Activated CD8-positive, alpha-beta memory T cell treated with anti-CD3 and anti-CD28 coated beads for 48 hours (primary cell): ENCODE measurements at places on chromosomes 6 and 20.

GRCh38 chr6:45556828-45557227 lies 179.1 kb upstream of the SUPT3H start:
- no peak for DNase-seq

- DNase-seq: no peak
These were observed 36.4 kb downstream of the SPATA2 start for GRCh38 chr20:49878977-49879376.

DNA sequence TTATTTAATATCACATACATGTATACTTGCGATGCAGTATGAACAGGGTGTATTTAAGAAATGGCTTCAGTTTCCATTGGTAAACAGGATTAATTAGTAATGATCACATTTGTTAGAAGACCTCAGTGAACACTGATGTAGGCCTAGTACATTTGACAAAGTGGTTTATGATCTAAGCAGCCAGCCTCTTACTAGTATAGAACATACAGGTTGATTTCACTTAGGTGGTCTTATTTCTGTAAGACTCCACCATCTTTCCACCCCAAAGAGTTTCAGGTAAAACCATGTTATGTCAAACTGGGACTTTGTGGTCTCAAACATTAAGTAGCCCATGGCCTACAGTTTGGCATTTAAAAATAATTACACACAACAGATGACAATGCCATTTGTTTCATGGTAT lies 20.2 kb upstream of the MRPS10 start:
- DNase-seq: no peak

DNA sequence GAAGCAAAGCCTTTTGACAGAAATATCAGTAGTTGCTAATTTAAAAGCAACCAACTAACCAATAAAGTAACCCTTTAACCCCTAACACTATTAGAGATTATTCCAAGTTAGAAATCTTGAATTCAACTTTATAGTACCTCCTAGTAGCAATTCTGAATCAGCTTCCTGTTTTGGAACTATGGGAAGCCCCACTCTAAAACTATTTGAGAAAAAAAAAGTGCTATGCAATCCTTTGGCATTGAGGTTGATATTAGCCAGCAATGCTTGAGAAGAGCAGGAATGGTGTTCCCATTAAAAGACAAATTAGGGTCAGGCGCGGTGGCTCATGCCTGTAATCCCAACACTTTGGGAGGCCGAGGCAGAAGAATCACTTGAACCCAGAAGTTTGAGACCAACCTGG lies 306.2 kb upstream of the ZFP64 start:
- DNase-seq: no peak

DNA sequence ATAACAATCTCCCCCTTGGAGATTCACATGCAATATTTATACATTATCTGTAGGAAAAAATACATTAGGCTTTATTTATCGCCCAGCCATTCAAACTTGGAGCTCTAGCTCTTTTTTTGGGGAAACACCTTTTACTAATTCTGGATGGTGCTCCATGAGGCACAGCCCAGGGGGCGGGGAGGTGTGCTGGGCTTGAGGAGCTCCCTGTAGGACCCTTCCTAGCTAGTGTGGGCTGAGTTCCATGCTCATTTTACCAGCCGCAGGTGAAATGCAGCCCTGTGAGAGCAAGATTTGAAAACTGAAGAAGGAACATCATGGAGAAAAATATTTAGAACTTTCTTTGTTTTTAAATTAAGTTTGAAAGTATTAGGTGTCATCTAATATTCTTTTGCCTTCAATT lies 99.6 kb upstream of the POPDC3 start:
- no peak for DNase-seq

- DNase-seq: no peak
These were observed 417.3 kb upstream of the MARCKS start for GRCh38 chr6:113439866-113440265.

DNA sequence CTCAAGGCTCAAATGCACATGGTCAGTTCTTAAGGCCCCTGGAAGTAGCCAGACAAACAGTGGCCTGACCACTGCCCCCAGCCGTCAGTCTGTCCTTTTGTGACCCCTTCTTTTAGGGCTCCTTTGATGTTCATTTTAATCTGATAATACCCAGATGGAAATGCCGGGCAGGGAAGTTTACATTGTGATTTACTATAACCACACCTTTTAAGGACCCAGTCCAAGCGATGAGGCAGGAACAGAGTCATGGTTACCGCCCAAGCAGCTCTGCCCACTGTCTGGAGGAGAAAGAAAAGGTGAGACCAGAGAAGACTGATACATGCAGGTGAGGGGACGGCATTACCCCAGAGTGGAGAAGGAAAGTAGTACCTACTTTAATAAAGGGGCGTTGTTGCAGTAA lies 110.6 kb downstream of the PLEKHG1 start:
- DNase-seq: no peak

- DNase-seq: no peak
These were observed 896.8 kb downstream of the C6orf118 start for GRCh38 chr6:164412566-164412965.

GRCh38 chr20:23049201-23050075 lies at the start of gene THBD:
Gene THBD, minus strand, starts transcription at chr20:23049672. Its CDS starts 168 bp downstream, at chr20:23049504.
- DNase-seq: no peak

GRCh38 chr20:454951-455350 lies 7.4 kb downstream of the TBC1D20 start:
- no peak for DNase-seq

DNA sequence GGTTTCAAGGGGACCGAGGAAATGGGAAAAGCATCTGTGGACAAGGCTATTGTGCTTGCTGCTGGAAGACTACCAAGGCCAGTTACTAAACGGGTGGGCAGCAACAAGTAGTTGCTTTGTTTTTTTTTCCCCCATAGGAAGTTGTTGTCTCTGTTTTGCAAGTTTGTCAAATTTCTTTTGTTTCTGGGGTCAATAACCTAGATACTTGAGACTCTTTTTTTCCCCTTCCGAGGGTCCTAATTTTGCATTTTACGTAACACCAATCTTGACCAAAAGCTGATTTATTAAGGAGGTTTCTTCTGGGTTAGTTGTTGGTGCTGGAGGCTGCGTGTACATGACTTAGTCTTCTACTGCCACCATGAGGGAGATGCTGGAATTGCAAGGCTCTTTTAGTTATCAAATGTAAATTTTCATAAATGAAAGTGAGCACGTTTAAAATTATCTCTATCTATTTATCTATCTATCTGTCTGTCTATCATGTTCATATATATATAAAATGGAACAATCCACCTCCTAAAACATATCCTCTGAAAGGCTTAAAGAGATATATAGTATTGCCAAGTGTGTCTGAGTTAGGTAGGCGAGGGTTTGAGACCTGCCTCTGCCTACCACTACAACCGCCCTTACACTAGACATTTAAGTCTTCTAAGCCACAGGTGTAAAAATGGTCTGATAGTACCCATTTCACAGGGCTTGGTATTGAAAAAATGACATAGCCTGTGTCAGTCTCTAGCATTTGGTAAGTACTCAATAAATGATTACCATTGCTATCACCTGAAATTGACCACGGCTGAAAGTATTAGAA lies 60.2 kb downstream of the GCLC start:
- DNase-seq: no peak

DNA sequence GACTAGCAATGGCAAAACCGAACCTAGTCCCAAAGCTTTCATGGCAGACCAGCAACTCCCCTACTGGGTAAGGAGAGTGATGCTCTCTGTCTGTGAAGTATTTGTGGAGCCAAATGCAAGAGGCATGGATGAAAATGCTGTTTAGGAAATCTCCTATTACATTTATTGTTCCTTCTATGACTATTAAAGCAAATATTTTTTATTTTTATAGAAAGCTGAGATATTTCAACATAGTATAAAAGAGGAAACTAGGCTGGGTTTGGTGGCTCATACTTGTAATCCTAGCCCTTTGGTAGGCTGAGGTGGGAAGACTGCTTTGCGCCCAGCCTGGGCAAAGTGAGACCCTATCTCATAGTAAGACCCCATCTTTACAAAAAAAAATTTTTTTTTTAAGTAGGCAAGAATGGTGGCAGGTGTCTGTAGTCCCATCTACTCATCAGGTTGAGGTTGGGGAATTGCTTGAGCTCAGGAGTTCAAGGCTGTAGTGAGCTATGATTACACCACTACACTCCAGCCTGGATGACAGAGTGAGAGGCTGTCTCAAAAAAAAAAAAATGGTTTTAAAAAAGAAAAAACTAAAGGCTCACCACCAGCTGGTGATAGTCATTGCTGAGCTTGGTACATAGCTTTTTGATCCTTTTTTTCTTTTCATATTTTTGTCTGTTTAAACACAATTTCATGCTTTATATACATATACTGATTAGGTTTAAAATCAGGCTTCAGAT lies 11.3 kb downstream of the KDM1B start:
- no peak for DNase-seq
